Left ventricle myocardium inferior (tissue), 1 donor: ENCODE measurements at places on chromosomes 11 and 22. TPM values are rescaled to one million over a fixed set of nuclear protein-coding genes. Genes with fewer than 3 reads are reported as not detected.
A peak's percentile ranks its signal among the peaks of the same experiment; 100 is the strongest.

DNA sequence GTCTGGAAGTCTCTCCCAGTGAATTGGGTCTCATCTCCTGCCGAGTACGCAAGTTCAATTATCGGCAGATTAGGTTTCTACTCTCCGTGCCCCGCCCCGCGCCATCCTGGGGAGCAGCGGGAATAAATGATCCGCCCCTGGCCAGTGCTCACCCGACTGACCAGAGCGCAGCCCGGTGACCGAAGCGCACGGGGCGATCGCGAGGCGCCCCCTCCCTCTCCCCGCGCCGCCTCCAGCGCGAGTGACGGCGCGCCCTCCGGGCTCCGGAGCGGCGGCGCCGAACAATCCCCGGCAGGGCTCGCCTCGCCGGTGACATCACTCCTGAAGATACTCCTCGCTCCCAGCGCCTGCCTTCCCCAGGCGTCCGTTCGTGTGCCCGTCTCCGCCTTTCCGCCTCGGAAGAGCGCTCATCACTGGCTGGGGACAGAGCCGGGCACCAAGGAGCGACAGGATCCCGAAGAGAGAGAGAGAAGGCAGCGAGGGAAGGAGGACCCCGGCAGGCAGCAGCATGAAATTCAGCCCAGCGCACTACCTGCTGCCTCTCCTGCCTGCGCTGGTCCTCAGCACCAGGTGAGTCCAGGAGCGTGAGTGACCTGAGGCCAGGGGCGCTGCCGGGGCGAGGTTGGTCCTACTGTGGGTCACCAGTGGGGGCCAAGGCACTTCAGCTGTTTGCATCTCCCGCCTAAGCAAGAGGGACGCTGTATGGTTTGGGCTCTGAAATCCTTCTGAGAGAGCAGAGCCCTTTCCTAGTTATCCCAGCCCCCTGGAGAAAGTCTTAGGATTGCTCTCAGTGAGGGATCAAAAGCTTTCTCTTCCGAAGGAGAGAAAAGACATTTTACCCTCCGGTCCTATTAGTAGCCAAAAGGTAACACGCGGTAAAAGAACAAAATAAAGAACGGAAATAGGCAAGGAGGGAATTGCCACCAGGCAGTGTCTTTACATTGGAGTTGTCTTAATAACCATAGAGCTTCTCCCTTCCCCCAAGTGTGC, at the start of gene LUZP2:
TSS of gene LUZP2 (plus strand) at position 318 of the 990 bp plus-strand sequence.
- H3K27ac ChIP-seq, result no peak within 1 kb of the TSS
- H3K27me3 ChIP-seq, result peaks cover 46% of the 10 kb centered on the region
- H3K36me3 ChIP-seq, result no peaks in the 10 kb centered on the region
- peaks cover 10% of the 10 kb centered on the region for H3K4me1 ChIP-seq
- H3K4me3 ChIP-seq, result peak within 1 kb of the TSS; percentile 60
- no peak for DNase-seq

GRCh38 chr11:121153472-121153871, 52.4 kb downstream of the TECTA start:
- H3K27me3 ChIP-seq, result no peaks in the 10 kb centered on the region
- H3K36me3 ChIP-seq, result no peaks in the 10 kb centered on the region
- no peak overlapping the region for H3K27ac ChIP-seq

Gene POLD4
- 47.0 TPM for total RNA-seq

DNA sequence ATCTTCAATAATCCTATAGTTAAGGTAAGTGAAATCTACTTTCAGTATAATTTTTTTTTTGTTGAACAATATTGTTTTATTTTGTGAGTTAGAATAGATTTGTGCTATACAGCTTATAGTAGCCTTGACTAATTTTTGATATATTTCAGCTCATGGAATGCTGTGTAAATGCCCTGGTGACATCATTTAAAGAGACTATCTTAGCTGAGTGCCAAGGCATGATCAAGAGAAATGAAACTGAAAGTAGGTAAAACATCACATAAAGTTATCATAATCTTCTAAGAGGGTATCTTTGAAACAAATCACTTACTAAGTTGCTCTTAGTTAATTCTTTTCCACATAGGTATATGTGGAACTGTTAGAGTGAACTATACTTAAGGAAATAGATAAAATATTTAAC, 51.4 kb upstream of the ACAT1 start:
- H3K27ac ChIP-seq, result no peak overlapping the region
- peaks cover 11% of the 10 kb centered on the region for H3K4me1 ChIP-seq
- no peak for DNase-seq
- H3K27me3 ChIP-seq, result no peaks in the 10 kb centered on the region

DNA sequence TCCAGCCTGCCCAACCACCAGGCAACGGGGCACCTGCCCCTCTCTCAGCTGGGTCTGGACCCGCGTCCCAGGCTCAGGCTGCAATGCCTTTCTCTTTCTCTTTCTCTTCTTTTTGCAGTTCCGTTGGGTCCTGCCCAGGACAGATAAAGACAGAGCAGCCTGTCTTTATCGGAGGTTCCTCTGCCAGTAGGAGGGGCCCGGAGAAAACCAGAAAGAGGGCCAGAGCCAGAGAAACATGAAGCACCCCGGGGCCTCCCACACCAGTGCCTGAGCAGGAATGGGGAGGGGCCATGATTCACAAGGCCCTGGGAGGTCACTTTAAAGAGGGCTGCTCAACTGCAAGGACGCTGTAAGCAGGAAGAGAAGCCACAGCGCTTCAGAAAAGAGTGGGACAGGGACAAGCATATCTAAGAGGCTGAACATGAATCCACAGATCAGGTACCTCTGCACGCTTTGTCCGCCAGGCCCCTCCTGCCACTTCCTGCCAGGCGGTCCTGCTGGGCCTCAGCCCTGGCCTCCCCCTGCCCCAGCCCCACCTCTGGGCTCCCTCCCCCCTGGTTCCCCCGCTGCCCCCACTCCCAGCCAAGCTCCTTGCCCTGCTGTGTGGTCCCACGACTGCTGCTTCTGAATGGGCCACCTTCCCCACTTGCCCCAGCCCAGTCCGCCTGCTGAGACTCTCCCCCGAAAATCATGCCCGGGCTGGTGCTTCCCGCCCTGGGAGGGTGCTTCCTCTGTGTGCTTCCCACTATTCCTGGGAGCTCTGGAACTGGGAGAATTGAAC, at the start of gene APOBEC3C:
TSS of gene APOBEC3C (plus strand) at position 316 of the 781 bp plus-strand sequence. CDS start at position 422, 106 bp downstream.
- peak; percentile 76 for DNase-seq
- peak within 1 kb of the TSS; percentile 86 for H3K27ac ChIP-seq
- no peaks in the 10 kb centered on the region for H3K36me3 ChIP-seq
- H3K27me3 ChIP-seq, result no peaks in the 10 kb centered on the region
- peaks cover 22% of the 10 kb centered on the region for H3K4me1 ChIP-seq

- no peaks in the 10 kb centered on the region for H3K27me3 ChIP-seq
- no peak for DNase-seq
- H3K4me3 ChIP-seq, result no peak overlapping the region
- no peaks in the 10 kb centered on the region for H3K4me1 ChIP-seq
These were observed 58.6 kb downstream of the DDIAS start for GRCh38 chr11:82959987-82960778.

Gene OR4D6
- not detected for total RNA-seq

Gene CAVIN3
- 37.1 TPM for total RNA-seq

DNA sequence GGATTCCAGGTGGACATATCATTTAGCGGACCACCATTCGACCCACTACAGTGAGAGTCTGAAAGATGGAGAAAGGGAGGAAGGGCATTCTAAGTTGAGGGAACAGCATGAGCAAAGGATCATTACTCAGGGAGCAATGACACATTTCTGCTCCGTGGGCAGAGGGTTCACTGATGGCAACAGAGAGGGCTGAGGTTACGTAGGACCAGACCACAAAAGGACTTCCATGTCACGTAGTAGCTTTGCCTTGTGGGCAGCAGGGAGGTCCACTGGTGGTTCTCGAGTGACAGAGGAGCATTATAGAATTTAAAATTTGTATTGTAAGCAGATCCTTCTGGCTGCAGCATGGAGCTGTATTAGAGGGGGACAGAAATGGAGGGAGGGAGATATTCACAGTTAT, 109.7 kb upstream of the NAV2 start:
- peaks cover 27% of the 10 kb centered on the region for H3K4me1 ChIP-seq
- no peaks in the 10 kb centered on the region for H3K36me3 ChIP-seq

DNA sequence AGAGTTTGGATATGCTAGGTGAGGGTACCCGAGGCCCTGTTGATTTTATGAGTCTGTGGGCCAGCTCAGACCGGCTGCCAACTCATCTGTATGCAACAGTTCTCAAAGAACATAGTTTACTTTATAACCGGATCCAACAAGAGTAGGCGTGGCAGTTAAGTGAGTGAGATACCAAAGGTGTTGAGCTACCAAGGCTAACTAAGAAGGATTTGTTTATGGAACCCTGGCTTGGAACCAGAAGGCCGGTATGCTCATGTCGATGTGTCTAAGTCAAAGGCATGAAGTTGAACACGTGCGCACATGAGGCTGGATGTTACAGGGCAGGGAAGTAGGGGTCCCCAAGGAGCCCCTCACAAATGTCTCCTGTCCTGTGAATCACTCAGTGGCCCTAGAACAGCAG, at the start of gene KCNJ1:
TSS of gene KCNJ1 (minus strand) at position 20 of the 400 bp plus-strand sequence. CDS start 27,053 bp downstream, outside the sequence.
- H3K4me3 ChIP-seq, result no peak within 1 kb of the TSS
- H3K36me3 ChIP-seq, result no peaks in the 10 kb centered on the region
- no peaks in the 10 kb centered on the region for H3K4me1 ChIP-seq
- no peak within 1 kb of the TSS for H3K27ac ChIP-seq

DNA sequence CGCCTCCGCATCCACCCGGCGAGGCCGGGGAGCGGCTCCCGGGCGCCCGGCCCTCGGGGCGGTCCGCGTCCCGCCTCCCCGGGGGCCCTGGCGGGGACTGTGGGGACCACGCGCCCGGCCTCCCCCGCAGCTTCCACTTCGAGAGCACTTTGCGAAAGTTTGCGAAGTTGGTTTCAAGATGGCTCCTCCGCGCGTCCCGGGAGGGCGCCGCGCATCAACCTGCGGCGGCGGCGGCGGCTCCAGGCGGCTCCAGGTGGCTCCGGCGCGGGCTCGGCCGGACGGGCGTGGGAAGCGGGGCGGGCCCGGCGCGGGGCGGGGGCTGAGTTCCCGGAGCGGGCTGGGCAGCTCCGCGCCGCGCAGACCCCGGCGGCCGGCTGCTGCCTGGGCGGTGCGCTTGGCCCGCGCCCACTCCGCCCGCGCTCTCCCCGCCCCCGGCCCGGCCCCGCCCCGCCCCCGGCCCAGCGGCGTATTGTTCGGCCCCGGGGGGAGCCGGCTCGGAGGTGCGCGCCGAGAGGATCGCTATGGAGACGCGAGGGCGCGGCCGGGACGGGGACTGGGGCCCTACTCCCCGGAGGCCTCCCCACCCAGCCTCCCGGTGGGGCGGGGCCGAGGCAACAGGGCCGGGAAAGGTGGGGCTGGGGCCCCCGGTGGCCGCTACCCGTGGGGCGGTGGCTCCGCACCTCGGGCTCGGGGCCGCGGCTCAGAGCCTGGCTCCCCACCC, at the start of gene CELSR1:
TSS of gene CELSR1 (minus strand) at position 396 of the 721 bp plus-strand sequence. CDS start 450 bp downstream, outside the sequence.
- peak within 1 kb of the TSS; percentile 70 for H3K4me3 ChIP-seq
- DNase-seq, result peak; percentile 28

GRCh38 chr11:12994476-12994875, 14.6 kb upstream of the RASSF10 start:
- H3K27ac ChIP-seq, result peak overlapping the region; percentile 60
- DNase-seq, result no peak
- H3K27me3 ChIP-seq, result peaks cover 2% of the 10 kb centered on the region
- H3K36me3 ChIP-seq, result no peaks in the 10 kb centered on the region

DNA sequence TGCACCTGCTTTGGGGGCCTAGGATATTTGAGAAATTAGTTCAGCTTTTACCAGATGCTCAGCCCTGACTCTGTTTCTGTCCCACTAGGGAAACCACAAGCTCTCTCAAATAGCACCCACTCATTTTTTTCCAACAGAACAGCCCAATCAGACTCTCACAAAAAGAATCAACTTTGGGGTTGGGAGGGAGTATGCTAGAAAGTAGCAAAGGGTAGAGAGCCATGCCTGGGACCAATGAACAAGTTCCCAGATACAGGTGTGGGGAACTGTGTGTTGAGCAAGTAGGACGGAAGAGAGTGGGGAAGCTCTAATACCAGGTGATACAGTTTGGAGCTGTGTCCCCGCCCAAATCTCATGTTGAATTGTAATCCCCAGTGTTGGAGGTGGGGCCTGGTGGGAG, 41.1 kb downstream of the TRIM66 start:
- H3K27ac ChIP-seq, result no peak overlapping the region
- no peak for DNase-seq

- H3K36me3 ChIP-seq, result no peaks in the 10 kb centered on the region
- peaks cover 50% of the 10 kb centered on the region for H3K4me1 ChIP-seq
- peak overlapping the region; percentile 76 for H3K27ac ChIP-seq
- peak overlapping the region; percentile 71 for H3K4me3 ChIP-seq
- DNase-seq, result no peak
These were observed 1.7 kb downstream of the RASD2 start for GRCh38 chr22:35542157-35542938.

Gene OR52N4
- total RNA-seq, result not detected

GRCh38 chr11:4086575-4087353, 7.8 kb upstream of the RRM1 start:
- no peak overlapping the region for H3K4me3 ChIP-seq
- no peak for DNase-seq
- H3K27ac ChIP-seq, result no peak overlapping the region

Gene OR8K1
- not detected for total RNA-seq

GRCh38 chr11:72295471-72295870, 51.5 kb upstream of the PHOX2A start:
- no peaks in the 10 kb centered on the region for H3K27me3 ChIP-seq
- H3K36me3 ChIP-seq, result peaks cover 41% of the 10 kb centered on the region
- H3K27ac ChIP-seq, result no peak overlapping the region
- no peak overlapping the region for H3K4me3 ChIP-seq
- no peak for DNase-seq
- no peaks in the 10 kb centered on the region for H3K4me1 ChIP-seq
